ENCODE measurements at places on chromosomes 1 and 21.

- DNase-seq = no peak
Measured at GRCh38 chr1:44821240-44821715, 13.0 kb downstream of the BTBD19 start.

DNA sequence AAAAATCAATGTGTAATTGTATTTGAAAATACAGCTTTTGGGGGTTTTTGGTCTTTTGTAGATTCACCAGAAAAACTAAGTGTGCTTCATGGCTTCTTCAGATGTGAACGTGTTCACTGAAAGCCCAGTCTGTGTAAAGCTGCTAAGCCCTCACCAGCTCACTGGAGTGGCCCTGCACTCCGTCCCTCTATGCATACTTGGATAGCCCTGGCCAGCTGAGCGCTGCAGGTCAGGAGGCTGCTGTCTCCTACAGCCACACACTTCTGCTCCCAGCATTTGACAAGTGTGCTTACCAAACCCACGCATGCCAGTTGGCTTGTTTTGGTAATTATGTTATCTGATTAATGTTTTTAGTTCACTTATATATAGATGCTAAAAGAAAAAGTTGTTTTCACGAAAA is 163.5 kb downstream of the TLR5 start:
- DNase-seq = no peak

- no peak for DNase-seq
Measured at GRCh38 chr1:209375671-209376365, 207.7 kb upstream of the CAMK1G start.

- no peak for DNase-seq
Measured at GRCh38 chr1:216073793-216074595, 349.3 kb downstream of the USH2A start.

DNA sequence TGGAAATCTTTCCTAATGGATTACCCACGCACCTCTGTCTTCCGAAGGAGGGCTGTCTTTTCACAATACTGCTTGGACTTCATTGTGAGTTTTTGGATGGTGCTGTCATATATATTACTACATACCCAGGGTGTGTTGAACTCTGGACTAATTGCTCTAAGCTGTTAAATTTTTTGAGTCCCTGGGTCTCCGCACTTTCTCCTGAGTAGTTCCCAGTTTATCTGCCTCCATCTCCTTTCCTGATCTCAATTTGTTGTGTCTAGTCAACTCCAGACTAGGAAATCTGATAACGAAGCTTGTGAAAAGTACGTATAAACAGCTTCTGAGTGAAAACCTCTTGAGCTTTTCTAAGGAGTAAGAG is 211.1 kb downstream of the ROR1 start:
- no peak for DNase-seq

DNA sequence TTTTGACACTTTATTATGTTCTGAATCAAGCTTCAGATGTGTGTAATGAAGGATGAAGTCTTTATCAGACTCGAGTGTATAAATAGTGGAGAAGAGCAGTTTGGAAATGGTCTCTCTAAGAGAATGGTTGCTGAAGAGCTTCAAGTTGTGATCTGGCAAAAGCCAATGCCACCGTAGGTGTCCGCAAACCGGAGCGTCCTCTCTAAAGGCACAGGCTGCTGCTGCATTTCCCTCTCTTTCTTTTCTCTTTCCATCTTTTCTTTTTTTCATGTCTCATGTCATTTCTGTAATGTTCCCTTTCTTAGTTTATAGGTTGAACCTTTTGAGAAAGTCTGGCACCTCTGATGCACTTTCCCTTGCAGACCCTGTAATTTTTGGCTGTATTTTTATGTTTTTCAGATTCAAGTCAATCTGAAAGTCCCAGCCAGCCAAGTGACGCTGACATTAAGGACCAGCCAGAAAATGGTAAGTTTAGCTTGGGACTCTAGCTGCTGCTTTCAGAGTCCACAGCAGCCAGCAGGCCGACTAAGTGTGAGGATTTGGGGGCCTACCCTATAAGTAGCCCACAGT is 194.8 kb downstream of the NFIA start:
- DNase-seq = peak; percentile 34

DNA sequence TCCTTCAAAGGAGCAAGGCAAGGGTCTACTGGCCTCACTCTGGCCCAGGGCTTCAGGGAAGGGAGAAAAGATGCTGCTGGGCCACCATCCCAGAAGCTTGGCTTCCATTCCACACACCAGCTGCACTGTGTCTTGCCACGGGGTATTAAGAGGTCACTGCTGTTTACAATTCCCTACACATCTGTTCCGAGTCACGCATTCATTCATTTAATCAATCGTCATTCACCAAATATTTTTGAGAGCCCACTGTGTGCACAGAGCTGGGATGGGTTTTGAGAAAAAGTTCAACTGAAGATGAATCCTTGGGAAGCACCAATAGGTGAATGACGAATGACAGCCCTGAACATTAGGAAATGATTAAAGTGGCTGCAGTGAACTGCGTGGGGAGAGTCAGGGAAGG is 101.7 kb downstream of the NAV1 start:
- no peak for DNase-seq

DNA sequence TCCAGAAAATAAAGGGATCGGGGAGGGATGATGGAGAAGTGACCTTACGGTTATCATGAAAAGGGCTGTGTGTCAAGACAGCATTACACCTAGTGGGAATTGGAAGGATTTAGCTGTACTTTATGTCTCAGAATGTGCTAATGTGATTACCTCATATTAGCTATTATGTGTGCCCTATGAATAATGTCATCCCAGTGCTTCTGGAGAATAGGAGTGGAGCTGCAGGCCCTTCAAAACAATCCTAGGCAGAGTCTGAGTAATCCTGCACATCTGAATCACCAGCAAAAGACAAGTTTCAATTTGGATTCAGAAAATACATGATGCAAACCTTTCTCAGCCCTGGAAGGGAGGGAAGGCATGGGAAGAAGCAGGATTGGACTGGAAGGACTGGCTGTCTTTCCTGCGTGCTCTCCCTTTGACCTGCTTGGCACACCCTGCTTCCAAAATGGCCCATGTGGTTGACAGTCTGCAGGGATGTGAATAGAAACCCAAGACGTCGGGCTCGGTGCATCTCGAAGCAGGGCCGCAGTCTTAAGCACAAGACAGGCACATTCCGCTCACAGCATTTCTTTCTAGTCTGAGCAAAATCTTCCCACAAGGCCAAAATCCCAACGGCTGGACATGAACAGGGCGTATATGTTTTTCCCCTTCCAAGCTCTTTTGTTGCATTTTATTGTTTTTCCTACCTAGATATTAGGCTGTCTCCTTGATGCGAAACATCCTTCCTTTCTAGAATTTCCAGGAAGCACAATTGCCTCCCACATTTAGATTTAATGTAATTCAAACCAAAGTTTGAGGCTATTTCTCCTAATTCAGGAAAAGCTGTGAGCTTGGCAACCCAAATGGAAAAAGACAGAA is 54.3 kb upstream of the TARBP1 start:
- peak; percentile 65 for DNase-seq

- no peak for DNase-seq
Measured at GRCh38 chr1:49527606-49528305, 496.0 kb downstream of the AGBL4 start.

DNA sequence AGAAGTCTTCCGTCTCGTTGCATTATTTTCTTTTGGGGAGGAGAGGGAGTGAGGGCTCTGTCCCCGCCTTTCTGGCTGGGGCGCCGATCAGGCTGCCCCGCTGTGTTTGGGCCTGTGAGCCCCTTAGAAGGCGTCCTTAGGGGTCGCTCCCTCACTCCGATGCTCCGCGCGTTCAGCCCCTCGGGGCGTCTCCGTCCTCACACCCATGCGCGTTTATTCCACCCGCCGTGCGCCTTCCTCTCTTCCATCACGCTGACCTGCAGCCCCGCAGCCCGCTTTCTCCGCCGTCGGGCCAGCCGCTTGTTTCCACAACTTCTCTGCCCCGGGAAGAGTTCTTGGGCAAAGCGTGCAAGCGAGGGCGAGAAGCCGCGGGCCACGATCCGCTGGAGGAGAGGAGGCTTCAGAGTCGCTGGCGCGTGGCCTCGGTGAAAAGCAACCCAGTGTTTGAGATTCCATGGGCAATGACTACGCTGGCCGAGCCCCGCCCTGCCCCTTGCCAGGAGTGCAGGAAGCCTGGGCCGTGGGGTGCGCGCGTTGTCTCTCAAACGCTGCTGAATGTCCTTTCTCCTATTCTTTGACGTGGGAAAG is 27.7 kb downstream of the TRIM11 start:
- no peak for DNase-seq

DNA sequence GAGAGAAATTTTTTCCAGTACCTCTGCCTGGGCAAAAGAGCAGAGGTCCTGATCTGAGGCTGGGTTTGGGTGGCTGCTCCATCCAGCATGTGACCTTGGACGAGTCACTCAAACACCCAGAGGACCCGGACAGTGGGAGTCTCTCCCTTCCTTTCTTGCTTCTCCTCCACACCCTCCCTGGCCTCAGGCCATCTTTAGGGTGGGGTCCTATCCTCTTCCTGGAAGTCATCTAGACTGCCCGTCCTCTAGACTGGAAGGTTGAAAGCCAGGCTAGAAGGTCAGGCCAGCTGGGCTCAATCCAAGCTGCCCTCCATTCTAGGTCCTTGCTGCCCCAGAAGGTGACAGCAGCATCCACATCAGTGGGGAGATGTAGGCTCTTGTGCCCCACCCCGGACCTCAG is 599.5 kb downstream of the MATN1 start:
- DNase-seq = no peak

GRCh38 chr1:212608959-212609700 is 569 bp downstream of the ATF3 start:
- peak; percentile 60 for DNase-seq

GRCh38 chr21:33234635-33235520 is 5.1 kb downstream of the IFNAR2 start:
- no peak for DNase-seq

Data from midbrain (tissue), 1 donor.